ENCODE measurements at places on chromosomes 2 and 18.
A peak's percentile ranks its signal among the peaks of the same experiment; 100 is the strongest.

GRCh38 chr2:215644233-215644897 lies 208.5 kb upstream of the FN1 start:
- no peak for DNase-seq

- no peak for DNase-seq
These were observed 68.0 kb downstream of the KLHL29 start for GRCh38 chr2:23452853-23453420.

DNA sequence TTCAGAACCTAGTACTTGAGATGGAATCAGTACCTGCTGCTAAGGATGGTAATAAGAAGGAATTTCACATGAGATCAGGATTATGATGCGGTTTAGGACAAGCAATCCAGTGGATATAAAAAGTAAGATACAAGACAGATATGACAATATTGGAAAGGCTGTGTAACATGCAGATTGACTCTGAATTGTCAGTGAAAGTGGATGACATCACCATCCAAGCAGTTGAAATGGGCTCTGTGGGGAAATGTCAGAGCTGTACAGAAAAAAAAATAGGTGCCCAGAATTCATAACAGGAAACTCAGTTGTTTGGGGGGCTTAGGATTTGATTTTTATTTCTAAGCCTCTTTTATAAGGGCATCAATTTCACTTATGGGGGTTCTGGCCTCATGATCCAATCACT lies 438.3 kb downstream of the SPAG16 start:
- no peak for DNase-seq

GRCh38 chr18:48819276-48819675 lies 131.5 kb downstream of the SMAD7 start:
- no peak for DNase-seq

- no peak for DNase-seq
These were observed 16.3 kb upstream of the HPCAL1 start for GRCh38 chr2:10286216-10287037.

DNA sequence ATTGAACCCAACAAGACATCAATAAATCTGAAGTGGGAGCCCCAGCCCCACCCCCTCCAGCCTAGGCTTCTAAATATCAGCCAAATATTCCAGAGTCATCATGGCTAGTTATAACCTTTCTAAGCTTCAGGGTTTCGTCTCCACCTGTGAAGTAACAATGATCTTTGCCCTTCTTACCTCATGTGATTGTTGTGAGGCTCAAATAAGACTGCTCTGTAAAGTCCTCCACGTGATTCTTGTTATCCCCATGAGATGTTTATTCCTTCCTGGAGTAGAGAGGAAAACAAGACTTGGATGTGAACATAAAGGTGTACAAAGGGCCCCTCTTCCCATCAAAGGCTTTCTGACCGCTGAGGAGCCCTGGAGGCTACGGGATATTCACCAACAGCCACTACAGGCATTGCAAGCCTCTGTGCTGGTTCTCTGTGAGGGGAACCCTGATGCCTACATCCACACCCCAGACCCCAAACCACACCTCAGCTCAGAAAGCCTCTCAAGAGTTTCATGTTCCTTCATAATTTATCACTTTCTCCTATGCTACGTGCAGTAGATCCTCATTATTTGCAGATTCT lies 20.1 kb upstream of the REEP1 start:
- no peak for DNase-seq

GRCh38 chr2:181178823-181179412 lies 198.5 kb downstream of the UBE2E3 start:
- peak; percentile 11 for DNase-seq

DNA sequence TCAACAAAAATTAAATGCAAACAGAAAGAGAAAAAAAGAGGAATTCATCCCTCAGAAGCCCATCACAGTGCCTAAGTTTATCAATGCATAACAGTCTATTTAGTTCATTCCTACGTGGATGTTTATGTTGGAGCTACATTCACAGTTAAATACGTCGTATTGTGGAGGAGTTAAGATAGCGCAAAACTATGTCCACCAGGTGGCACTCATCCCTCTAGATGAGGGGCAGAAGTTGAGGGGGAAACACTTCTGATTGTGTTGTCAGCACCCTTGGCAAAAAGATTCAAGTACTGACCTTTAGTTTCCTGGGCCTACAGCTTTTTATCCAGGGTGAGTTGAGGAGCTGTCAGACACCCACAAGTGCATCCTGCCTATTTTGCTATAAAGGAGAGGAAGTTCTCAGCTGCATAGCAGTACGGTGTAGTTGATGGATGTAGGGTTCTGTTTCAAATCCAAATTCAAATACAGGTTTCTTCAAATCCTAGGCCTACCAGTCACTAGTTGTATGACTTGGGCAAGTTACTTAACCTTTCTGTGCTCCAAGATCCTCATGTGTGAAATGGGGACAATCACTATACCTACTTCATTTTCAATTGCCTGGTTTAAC lies 26.8 kb upstream of the MYO1B start:
- DNase-seq = peak; percentile 37

DNA sequence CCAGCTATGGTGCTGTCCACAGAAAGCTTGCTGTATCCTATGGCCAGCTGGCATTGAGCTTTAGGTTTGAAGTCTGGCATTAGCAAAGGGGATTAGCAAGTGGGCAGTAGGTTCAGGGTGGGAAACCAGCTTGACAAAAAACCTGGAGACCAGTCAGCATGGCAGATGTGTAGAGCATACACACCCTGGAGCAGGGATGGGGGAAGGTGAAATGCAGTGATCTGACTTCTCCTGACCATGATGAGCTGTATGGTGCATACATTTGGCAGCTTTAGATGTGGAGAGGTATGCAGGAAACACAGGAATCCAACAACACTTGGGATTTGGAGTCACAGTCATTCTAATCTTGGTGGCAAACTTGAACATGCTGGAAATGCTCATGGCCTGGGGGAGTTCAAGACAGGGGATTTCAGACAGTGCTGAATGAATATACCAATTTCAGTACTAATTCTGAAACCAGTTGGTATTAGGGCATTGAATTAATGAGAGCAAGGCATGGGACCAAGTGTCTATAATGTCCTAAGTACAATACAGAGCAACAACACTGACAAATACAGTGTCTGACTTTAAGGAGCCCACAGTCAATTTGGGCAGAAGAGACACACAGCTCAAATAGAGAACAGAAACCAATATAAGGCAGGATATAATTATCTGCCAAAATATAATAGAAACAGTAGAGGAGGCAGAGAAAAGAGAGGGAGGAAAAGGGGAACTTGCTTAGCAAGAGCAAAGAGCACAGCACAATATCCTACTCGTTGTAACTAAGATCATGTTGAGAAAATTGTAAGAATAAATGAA lies 11.8 kb downstream of the ARHGAP15 start:
- DNase-seq = peak; percentile 46

DNA sequence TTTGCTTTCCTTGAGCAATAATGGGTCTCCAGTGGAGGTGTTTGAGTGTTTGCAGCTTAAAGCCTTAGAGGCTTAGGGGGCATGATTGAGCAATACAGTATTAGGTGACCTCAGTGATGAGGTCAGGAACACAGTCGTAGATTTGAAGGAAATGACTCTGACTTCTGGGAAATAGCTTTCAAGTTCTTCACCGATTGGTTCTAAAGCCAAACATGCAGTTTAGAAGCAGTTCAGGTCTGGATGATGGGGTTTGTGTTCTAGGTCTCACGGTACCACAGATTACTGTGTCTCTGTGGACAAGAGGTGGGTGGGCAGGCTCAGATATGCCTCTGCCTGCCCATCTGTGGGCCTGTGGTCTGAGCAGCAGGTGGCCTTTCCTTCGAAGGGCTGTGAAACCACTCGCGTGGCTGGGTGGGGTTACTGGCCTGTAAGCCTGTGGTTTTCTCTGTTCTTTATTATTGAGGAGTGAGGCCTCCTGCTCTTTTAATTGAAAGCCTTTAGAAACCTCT lies 7.8 kb downstream of the MTHFD2 start:
- DNase-seq = peak; percentile 12

- DNase-seq = peak; percentile 43
These were observed 1.9 kb upstream of the NABP1 start for GRCh38 chr2:191675807-191676721.

GRCh38 chr2:120693121-120693520 lies 42.5 kb upstream of the GLI2 start:
- no peak for DNase-seq

DNA sequence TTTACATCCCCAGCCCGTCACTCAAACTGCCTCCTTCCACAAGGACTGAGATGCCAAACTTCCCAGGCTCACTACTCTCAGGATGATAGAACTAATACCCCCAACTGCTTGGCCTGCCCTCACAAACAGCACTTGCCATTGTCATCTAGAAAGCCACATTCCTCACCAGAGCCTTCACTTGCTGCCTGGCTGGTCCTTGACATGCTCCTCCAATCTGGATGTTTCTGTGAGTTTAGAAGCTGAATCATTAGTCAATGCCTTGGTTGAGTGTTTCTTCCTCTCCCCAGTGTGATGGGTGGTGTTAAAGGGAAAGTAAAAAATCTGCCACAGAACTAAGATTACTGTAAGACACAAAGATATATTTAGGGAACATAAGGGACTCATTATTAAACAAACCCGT lies 52.5 kb downstream of the MARCHF4 start:
- no peak for DNase-seq

GRCh38 chr2:232476791-232477190 lies 10.8 kb downstream of the ECEL1 start:
- no peak for DNase-seq

DNA sequence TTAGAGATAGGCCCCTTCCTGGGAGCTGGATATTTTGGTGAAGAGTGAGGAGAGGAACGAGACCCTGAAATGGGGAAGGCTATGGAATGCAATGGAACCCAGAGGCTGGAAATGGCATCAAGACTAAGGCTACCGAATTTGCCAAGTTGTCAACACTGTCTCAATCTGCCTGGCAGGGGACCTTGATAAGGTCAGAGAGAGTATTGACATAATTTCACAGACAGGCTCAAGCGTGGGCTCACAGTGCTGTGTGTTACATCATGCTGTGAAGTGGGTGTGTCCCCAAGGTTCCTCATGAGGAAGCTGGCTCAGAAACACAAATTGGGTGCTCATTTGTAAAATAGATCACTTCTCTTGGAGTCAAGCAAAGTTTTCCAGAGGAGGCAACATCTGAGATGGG lies 51.8 kb upstream of the CYRIA start:
- peak; percentile 16 for DNase-seq

DNA sequence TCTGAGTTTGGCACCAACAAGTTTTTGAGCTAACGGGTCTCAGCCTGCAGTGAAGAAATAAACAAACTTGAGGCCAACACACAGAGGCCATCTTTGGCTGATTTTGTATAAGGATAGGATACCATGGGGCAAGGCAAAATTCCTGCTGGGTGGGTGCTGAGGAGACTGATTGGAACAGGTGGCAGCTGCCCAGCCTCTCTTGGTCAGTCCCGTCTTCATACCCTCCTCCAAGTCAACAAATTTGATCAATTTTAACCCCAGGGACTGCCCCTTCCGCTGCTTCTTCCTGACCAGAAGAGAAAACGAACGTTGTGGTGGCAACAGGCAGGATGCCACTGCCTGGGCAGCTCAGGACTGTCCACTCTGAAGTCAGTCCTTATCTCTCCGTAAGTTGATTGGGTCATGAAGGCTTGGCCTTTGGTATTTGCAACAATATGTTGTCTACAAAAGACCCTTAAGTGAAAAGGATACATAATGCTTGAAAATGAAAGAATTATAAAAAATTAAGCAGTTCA lies 139.3 kb downstream of the SPP2 start:
- DNase-seq = no peak

- DNase-seq = no peak
These were observed 69.9 kb upstream of the SLC1A4 start for GRCh38 chr2:64919261-64919660.

DNA sequence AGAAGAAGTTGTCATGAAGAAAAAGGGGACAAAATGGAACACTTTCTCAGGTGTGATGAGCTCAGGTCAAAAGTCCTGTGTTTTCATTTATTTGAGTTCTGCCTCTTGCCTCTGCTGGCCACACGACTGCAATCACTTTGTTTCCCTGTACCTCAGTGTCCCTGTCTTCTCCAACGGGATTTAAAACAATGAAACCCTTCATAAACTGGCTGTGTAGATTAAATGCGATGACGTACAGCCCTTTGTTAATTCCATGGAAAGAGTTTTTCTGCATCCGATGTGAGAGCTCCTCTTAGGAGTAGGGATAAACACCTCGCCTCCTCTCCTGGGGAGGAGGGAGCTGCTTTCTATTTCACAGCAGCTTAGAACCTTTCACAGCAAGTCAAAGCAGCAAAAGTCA lies 51.5 kb upstream of the CNGA3 start:
- DNase-seq = no peak
